ENCODE measurements at places on chromosomes 5 and 9.

- DNase-seq = peak; percentile 92
These were observed at the start of gene NDUFS6 for GRCh38 chr5:1801222-1801966. Gene NDUFS6 (plus strand): TSS chr5:1801407. CDS start chr5:1801418, 11 bp downstream.

DNA sequence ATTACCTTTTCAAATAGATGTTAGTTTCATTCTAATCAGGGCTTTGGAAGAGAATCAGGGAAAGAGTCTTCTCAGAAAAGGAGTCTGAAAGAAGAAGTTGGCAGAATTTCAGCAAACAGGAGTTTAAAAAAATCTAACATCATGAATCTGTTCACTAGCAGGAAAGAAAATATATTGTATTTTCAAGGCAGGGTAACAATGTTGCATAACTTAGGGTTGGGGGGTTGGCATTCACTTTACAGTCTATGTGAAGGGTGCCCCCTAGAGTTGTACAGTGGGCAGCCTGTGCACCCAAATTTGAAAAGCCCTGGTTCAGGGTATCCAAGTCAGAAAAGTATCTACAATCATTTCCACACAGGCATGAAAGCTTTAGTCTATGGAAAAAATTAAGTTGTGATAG is 348.4 kb upstream of the SLC30A5 start:
- DNase-seq = no peak

DNA sequence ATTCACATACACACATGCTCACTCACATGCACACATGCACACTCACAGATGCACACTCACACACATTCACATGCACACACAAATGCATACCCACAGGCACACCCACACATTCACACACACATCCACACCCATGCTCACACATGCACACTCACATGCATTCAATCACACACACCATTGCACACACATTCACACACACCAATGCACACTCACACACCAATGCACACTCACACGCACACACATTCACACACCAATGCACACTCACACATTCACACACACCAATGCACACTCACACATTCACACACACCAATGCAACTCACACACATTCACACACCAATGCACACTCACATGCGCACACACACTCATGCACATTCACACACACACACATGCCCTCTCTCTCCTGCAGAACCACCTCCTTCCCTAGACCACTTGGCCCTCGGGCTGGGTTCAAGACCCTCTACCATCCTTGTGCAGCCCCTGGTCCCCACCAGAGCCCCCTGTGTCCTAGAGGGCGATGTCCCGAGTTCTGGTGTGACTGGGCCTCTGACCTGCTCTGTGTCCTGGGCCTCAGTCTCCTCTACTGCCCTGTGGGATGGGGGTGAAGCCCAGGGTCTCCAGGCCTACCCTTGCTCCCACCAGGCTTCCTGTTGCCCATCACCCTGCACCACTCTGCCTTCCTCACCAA is 139.0 kb downstream of the OLFM1 start:
- DNase-seq = peak; percentile 39

DNA sequence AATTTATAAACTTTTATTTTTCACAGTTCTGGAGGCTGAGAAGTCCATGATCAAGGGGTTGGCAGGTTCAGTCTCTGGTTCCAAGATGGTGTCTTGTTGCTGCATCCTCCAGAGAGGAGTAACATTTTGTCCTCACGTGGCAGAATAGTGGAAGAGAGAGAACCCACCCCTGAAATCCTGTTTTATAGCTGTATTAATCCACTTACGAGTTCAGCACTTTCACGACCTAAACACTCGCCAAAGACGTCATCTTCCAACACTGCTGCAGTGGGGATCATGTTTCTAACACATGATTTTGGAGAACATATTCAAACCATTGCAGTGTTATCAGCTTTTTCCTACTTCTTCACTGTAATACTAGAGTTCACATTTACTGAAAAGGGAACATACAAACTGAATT is 233.0 kb upstream of the ATP10B start:
- DNase-seq = no peak

DNA sequence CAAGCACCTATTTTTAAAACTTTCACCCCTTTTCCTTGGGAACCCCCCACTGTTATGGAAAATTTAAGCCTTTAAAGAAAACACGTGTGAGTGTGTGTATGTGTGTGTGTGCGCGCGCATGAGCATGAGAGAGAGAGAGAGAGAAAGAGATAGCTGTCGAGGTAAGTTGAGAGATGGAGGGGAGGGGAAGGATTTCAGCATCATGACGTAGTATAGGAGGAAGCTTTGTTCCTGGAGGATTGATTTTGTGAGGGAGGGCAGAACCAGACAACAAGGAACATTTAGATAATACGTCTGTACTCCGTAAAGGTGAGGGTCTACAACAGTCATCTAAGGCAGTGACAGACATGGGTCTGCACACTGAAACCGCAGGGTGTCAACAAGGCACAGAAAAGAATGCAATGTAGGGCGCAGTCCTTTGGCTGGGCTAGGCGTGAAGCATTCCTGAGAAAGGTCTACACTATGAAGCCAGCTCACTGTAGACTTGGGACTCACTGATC is 227.7 kb downstream of the SMARCA2 start:
- DNase-seq = no peak

GRCh38 chr5:119358530-119358900 is 2.7 kb downstream of the TNFAIP8 start:
- DNase-seq = no peak

DNA sequence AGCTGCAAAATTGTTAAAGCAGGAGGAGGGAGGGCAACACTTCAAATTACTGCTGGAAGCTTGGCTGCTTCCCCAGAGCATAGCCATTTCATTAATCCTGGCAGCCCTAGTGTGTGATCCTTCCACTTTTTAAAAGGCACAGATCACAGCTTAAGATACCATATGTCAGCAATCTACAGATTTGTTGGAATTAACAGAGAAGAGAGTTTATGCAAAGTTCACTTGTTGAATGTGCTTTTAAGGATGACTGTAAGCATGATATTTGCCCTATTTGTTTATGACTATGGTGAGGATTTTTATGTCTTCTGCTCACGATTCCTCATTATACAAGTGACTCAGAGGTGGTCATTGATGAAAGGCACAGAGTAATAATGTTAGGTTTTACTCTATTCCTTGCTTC is 156.0 kb upstream of the CDKN2B start:
- DNase-seq = no peak

GRCh38 chr5:54775645-54776044 is 209.7 kb downstream of the ESM1 start:
- DNase-seq = no peak

DNA sequence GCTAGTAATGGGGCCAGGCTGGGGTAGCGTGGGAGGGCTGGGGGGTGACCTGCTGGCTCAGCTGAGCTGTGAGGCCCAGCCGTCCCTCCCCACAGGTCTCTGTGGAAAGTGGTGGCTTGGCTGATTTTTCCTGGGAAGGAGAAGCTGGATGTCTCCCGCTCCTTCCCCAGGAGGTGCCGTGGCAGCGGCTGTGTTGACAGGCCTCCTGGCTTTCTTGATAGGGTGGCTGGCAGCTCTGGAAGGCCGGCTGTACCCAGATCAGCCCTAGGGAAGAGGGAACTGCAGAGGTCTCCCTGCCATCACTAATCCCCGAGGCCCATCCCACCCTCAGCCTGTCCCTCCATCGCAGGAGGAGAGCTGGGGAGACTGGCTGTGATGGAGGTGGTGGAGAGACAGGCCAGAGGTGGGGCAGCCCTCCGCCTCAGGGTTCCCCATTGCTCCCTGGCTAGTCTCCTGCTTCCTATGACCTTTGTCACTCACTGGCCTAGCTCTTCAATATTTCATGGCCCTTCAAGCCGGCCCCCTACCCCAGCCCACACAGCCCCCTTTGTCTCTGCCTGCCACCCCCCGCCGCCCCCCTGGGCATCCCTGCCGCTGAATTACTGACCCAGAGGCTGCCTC is 6.8 kb downstream of the CXXC5 start:
- no peak for DNase-seq

GRCh38 chr5:15621094-15621493 is 121.1 kb downstream of the FBXL7 start:
- no peak for DNase-seq

GRCh38 chr9:3514786-3515185 is 11.0 kb downstream of the RFX3 start:
- no peak for DNase-seq

DNA sequence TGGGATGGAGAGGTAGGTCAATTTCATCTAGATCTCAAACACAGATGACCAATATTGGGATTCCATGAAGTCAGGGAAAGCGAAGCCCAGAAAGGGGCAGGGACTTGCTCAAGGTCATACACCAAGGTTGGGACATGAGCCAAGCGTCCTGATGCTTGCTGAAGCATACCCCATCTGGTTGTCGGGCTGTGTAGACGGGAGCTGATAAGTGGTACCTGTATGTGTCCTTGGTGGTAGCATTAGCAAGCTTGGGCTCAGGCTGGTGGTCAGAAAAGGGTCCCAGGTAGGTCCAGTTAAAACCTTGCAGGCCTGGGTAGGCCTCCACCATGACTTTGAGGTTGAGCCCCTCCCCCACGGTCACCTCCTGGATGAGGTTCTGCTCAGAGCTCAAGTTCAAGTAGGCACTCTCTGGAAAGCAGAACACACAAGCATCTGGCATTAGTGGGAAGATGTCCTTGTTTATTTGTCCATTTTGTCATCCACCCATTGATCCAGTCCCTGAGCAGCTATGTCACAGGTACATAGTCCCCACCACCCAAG is 13.2 kb downstream of the CSF1R start:
- peak; percentile 70 for DNase-seq

Measured in cardiac septum (tissue), 1 donor.